Stimulated activated CD4-positive, alpha-beta T cell treated with anti-CD3 and anti-CD28 coated beads, Interleukin-15, amount 100 ng/mL, for 1 hour (primary cell): ENCODE measurements at places on chromosomes 6 and 20.

GRCh38 chr20:43386878-43387277 lies 70.8 kb upstream of the SRSF6 start:
- DNase-seq, result no peak

DNA sequence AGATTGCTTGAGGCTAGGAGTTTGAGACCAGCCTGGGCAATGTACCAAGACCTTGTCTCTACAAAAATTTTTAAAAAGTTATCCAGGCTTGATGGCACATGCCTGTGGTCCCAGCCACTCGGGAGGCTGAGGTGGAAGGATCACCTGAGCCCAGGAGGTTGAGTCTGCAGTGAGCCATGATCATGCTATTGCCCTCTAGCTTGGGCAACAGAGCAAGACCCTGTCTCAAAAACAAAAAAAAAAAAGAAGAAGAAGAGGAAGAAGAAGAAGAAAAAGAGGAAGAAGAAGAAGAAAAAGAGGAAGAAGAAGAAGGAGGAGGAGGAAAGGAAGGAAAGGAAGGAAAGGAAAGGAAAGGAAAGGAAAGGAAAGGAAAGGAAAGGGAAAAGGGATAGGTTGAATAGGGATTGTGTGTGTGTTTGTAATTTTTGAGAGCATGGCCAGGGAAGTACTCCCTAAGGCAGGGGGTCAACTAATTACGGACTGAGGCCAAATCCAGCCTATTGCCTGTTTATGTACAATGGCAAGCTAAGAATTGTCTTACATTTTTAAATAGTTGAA lies 43.0 kb upstream of the ZNF217 start:
- DNase-seq, result no peak

DNA sequence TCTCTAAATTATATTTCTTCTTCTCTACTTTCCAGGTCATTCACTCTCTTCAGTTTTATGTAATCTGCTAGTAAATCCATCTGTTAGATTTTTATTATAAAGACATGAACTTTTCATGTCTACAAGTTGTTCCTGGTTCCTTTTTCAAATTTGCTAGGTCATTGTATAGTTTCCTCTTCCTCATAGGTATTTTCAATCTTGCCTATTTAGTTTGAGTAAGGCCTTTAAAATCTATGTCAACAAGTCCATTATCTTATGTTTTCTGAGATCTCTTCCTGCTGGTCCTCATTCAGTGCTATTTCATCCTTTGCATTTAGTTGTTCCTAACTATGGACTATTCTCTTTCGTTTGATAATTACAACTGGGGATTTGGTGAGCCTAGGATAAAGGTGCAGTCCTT lies 11.0 kb downstream of the RRBP1 start:
- DNase-seq, result no peak

GRCh38 chr20:35831971-35832370 lies 60.2 kb downstream of the PHF20 start:
- DNase-seq, result no peak

DNA sequence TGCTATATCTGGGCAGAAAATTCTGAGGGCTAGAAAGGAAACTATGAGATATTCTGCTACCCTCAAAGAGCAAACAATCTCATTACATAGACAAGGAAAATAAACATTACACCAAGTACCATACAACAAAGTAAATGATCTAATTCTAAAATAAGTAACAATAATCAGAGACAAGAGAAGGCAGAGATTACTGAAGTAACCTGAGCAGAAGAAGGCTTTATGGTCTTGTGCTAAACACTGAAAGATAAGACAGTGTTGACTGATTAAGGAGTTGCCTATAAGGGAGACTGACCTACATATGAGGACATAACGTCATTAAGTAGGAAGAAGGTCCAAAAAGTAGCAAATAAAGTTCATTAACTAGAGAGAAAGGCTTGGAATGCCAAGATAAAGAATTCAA lies 134.2 kb downstream of the MTFR2 start:
- no peak for DNase-seq
